ENCODE measurements at places on chromosomes 3 and 15.

DNA sequence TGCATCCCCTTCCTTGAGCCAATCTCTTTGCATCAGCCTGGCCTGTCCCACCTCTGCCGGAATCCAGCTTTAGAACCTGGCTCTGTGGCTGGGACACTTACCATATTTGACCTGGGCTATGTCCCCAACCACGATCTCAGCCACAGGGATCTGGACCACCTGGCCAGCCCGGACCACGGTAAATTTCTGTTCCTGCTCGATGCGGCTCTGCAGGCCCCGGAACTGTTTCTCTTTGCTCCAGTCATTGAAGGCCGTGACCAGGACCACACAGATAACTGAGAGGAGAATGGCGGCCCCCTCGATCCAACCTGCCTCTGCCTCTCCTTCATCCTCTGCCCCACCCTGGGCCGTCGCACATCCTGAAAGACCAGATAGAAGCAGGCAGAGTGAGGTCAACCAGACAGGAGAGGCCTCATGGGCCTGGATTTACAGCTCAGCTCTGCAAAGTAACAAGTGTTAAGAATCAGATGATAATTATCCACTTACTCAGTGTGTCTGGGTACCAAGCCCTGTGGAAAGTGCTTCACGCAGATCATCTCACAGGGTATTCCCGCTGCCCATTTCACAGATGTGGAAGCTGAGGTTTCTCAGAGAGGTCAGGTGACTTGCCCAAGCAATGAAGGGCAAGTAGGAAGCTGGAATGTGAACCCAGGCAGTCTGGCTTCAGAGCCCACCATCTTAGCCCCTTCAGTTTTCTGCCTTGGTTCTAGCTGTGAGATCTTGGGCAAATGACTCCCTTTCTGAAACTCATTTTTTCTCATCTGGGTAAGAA lies 81.3 kb upstream of the SEC13 start:
- DNase-seq: no peak

GRCh38 chr3:143726727-143727126 lies 121.5 kb downstream of the SLC9A9 start:
- no peak for DNase-seq

GRCh38 chr15:63905558-63906265 lies 72.0 kb upstream of the HERC1 start:
- no peak for DNase-seq

DNA sequence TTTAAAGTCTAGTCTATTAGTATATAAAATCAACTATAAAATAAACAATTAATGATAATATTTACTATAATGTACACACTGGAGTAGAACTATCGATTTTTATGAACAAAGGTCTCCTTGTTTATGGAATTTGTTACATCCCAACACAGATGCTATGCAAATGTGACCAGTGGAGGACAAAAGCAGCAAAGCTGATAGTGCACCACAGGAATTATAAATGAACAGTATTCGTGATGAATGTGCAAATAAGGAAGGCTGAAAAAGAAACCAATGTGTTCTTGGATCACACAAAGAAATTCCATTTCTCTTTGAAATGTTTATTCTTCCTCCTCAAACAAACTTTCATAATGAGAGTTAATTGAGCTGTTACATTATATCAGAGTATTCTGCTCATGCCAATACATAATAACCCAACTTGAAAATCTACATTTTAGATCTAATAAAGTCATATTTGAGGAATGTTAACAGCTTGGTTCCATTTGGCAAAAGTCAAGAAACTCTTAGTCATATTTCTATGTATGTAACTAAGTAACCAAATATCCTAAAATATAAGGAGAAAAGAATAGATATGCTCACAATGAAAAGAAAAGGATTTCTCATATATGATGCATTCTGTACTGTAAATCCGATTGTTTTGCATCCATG lies 79.3 kb downstream of the NEK10 start:
- no peak for DNase-seq

GRCh38 chr3:15298504-15298903 lies 33.9 kb downstream of the SH3BP5 start:
- DNase-seq: no peak

DNA sequence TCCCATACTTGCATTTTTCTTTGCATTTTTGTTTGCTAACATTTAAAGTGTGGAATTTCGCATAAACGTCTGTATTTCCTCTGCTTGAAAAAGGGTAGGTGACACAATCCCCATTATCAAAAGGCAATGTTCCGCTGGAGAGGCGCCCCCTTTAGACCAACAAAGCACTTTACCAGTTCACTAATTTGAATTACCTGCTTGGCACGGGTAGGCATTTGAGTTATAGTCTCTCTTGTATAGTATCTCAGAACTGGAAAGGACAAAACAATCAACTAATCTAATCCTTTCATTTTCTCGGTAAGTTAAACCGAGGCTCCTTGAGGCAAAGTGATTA lies 775 bp upstream of the CCDC39 start:
- peak; percentile 2 for DNase-seq

DNA sequence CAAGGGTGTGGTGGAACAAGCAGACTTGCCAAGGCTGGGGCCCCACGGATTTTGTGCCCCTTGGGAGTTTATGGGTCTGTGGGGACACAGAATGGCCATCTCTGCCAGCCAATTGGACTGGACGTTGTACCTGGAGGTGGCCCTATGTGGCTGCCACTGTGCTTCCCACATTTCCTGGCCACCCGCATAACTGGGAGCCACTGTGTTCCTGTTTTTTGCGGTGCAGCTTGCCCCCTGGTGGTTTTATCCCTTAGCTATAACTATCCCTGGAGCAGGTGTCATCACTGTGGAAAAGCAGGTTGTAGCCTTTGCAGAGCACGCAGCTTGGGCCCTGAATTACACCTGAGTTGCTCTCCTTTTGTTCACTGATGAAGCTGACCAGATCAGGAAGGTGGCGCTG lies 306.3 kb downstream of the ZPLD1 start:
- no peak for DNase-seq

- no peak for DNase-seq
Measured at GRCh38 chr3:152738656-152739055, 96.3 kb upstream of the P2RY1 start.

DNA sequence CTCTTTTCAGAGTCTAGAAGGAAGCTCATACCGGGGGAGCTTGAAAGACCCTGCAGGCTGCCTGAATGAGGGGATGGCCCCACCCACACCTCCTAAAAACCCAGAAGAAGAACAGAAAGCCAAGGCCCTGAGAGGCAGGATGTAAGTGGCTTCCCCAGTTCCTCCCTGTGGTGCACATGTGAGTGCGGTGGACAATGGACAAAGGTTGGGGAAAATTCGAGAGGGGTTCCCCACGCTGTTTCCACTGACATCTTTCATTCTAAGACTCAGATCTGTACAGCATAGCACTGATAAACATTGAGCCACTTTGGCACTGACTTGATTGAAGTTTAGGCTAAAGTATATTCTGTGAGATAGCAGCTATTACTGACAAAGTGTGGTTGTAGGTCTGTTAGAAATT lies 79.5 kb upstream of the UMPS start:
- DNase-seq: no peak

GRCh38 chr15:73426323-73426994 lies 16.5 kb upstream of the REC114 start:
- no peak for DNase-seq

GRCh38 chr3:51024121-51024520 lies 349.4 kb downstream of the DOCK3 start:
- no peak for DNase-seq

DNA sequence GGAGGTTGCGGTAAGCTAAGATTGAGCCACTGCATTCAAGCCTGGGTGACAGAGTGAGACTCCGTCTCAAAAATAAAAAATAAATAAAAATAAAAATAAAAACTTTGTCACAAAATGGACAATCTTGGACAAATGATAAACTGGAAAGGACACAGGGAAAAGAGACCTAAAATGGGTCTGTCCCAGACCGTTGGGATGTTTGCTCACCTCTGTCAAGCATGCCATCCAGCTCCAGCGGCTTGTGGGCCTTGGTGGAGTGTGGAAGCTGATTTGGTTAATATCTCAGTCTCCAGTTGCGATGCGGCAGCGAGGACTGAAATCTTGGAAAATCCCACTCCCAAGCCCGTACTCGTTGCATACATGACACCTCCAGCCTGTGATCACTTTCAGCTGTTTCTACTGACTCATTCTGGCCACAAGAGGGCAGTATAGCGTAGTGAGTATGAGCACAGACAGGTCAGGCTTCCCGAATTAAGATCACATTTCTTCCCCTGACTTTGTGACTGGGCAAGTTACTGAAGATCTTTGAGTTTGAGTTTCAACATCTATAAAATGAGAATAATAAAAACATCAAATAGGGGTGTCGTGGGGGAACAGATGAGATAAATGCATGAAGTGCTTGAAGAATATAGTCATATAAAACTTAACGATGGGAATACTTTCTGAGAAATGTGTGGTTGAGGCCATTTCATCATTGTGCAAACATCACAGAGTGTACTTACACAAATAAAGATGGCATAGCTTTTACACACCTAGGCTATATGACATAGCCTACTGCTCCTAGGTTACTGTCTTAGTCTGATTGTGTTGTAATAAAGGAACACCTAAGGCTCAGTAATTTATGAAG lies 19.6 kb upstream of the MOBP start:
- DNase-seq: peak; percentile 42

DNA sequence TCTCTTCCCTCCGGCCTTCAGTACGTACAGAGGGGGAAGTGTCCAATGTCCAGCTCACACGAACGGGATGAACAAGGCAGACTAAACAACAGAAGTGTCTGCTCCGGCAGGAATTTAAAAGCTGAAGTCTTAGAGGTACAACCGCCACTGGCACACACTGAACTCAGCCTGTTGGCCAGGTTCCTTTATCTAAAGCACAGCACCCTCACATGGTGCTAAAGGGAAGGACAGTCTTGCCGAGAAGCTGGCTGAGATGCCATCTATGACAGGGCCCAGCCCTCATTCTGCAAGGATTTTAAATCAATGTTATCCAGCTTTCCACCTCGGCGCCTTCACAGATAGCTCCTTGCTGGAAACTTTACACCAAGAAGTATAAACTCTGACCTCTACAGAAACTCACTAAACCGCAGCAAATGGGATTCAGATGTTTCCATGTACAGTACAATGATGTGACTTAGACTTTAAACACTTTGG lies 2.8 kb downstream of the ADAMTS17 start:
- DNase-seq: peak; percentile 55

DNA sequence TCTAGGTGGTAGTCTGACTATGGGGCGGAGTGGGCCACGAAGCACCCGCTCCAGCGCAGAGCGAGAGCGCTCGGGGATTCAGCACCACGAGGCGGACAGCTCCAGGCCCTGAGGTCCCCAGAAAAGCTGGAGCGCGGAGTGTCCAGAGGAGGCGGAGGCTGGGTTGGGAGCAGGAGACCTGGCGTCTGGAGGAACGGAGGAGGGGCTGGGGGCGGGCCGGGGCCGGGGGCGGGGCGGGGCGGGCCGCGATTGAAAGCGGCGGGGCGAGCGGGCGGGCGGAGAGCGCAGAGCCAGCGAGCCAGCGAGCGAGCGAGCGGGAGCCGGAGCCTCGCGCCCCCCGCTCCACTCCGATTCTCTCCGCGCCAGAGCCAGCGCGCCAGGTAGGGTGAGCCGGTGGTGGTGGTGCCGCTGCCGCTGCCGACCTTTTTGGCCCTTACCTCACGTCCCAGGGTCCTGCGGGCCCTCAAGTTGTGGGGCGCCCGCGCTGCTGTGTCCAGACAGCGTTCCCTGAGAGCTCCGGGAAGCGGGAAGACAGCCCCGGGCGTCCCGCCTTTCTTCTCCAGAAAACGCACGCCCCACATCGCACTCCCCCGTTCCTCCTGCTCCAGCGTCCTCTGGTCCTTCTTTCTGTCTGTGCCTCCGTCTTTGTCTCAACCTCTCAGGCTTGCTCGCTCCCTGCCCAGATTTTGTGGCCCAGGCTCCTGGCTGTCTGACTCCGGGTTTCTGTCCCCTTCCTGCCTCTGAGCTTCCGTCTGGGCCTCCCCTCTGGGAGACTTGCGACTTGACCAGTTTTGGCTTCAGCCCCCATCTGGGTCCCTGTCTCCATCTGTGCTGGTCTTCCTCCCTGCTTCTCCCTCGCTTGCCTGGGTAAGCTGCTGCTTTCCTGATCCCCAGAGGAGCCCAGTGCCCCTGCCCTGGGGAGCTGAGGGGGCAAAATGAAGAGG lies at the start of gene GRM2:
Gene GRM2 (plus strand): TSS at position 281 of the 944 bp plus-strand sequence. CDS start 1,916 bp downstream, outside the sequence.
- no peak for DNase-seq

Measured in stimulated activated CD4-positive, alpha-beta T cell treated with anti-CD3 and anti-CD28 coated beads, Interleukin-4, amount 100 ng/mL, for 4 hours (primary cell).